Stimulated activated CD8-positive, alpha-beta memory T cell treated with anti-CD3 and anti-CD28 coated beads, Interleukin-15, amount 100 ng/mL, for 48 hours (primary cell): ENCODE measurements at places on chromosomes 1 and 21.

- no peak for DNase-seq
Observed at GRCh38 chr1:212301580-212301979, 16.4 kb downstream of the PPP2R5A start.

GRCh38 chr1:145843031-145843430 is 2.4 kb upstream of the NUDT17 start:
- no peak for DNase-seq

- DNase-seq: no peak
Observed at GRCh38 chr1:176199707-176200106, 7.4 kb downstream of the COP1 start.

DNA sequence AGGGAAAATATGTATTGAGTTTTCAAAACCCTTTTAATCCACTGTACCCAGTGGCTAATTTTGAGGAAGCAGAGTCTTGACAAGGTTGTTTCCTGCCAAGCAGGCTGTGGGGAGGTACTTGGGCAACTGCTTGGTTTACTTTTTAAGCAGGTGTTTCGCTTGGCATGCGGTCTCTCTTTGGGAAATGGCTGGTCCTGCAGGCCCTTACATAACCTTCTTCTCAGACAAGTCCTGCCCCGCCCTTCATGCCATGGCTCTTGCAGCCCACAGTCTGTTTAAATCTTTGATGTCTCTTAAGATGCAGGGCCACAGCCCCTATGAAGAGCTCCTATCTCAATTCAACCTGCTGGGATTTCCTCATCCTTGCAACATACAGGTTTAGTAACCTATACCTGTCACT is 36.0 kb upstream of the ABCD3 start:
- no peak for DNase-seq

DNA sequence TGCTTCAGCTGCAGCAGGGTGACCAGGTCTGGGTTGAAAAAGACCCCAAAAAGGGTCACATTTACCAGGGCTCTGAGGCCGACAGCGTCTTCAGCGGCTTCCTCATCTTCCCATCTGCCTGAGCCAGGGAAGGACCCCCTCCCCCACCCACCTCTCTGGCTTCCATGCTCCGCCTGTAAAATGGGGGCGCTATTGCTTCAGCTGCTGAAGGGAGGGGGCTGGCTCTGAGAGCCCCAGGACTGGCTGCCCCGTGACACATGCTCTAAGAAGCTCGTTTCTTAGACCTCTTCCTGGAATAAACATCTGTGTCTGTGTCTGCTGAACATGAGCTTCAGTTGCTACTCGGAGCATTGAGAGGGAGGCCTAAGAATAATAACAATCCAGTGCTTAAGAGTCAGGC is 2.9 kb downstream of the C1QA start:
- DNase-seq: no peak

- no peak for DNase-seq
Observed at GRCh38 chr1:224163311-224163710, 19.7 kb upstream of the DEGS1 start.

DNA sequence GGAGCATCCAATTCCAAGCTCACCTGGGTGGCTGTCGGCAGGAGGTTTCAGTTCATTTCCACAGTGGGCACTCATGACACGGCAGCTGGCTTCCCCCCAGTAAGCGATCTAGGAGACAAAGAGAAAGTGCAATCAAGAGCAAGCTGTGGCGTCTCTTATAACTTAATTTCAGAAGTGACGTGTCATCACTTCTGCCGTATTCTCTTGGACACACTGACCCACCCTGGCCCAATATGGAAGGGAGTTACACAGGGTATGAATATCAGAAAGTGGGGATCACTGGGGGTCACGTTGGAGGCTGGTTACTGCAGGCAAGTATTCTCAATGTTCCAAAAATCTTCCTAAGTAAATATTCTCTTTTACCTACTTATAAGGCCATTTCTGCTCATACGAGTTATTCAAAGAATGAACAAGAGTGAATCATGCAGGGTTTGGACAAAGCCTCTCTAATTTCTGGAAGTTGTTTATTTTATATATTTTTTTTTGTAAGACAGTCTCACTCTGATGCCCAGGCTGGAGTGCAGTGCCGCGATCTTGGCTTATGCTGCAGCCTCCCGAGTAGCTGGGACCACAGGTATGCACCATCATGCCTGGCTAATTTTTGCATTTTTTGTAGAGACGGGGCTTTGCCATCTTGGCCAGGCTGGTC is 46.5 kb upstream of the GREM2 start:
- no peak for DNase-seq

- no peak for DNase-seq
Observed at GRCh38 chr1:16986962-16987361, 6.5 kb upstream of the MFAP2 start.

GRCh38 chr1:225480825-225481434 is 53.1 kb upstream of the LBR start:
- DNase-seq: no peak

DNA sequence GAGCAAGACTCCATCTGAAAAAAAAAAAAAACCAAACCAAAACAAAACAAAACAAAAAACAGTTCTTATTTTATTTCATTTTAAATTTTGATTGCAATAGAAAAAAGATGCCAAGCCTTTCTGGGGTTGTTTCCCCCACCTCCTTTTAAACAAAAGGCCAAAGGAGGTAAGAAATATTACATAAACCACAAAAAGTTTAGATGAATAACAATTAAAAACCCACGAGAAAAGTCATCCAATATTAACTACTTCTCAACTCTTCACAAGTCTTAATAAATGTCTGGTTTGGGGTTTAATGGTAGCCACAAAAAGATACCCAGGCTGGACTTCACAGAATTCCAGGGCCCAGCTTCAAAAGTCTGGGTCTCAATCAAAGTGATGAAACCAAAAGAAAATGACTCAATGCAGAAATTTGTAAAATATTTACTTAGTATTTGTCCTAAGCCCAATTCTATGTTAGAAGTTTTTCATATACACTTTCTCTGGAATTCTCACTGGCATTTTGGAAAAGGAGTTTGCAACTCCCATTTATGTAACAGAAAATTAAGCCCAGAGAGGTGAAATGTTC is 47.0 kb upstream of the SDC3 start:
- no peak for DNase-seq
